ENCODE measurements at places on chromosomes 4 and X.

GRCh38 chr4:177128306-177128705, 181.4 kb upstream of the NEIL3 start:
- no peak for DNase-seq

GRCh38 chr4:158008551-158009218, 164.1 kb downstream of the GASK1B start:
- DNase-seq = no peak

DNA sequence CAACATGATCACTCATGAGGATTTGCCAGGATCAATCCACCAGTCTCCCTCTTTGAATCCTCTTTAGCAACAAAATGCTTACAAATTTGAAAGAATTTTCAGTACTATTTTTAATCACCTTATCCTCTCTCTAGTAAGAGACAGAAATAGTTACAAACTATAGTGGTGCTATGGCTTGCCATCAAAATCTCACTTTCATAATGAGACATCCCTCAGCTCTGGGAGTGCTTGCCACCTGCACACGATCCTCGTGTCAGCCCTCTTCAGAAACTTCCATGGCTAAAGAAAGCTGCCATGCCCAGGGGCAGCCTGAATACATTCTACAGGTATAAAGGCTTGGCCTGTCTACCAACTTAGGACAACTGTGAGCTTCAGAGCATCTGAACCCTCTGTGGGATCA, 5.1 kb upstream of the DHX15 start:
- no peak for DNase-seq

DNA sequence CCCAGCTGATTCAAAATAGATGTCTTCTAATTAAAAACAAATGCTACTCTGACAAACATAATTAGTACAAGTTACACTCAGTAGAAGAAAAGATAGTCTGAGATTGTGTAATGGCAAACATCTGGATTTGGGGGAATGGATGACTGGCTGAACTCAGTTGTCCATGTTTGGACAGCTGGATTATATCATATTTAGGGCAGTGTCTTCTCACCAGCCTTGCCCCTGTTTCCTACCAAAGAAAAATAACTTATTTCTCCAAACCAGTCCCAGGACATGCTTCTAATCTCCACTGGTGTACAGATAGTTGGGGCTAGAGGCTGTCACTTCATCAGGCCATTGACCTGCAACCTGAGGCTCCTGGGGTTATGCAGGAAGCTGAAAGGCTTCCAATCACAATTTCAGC, 237.3 kb downstream of the USP46 start:
- DNase-seq = no peak

DNA sequence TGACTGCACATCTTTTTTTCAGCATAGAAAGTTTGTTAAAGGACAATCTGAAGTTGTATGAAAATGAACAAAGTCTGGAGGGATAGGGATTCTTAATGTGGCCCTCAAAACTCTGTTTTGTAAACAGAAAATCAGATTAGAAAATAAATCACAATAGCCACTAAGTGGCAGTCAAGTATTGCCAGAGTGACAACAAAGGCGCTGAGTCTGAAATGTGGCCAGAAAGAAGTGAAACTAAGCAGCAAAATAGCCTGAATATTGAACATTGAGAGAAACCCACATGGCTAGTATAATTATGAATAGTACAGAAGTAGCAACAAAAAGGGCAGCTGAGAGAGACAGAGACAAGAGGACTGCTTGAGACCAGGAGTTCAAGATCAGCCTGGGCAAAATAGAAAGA, 81.1 kb upstream of the CT45A1 start:
- DNase-seq = no peak

DNA sequence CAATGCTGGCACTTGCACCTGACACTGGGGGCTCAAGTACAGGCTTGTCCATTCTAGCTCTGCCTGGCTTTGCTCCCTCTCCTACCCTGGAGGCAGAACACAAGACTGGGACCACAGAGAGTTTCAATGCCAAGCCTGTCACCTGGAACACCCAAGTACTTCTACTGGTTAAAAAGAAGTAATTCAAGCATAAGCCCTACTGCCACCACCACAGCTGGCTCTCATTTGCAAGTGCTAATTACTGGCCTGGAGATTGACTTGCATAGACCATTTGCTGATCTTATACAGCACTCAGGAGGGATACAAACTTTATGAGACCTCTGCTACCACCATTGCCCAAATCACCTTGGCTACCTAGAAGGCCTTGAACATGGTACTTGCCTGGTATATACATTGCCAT, 1550.9 kb downstream of the C4orf33 start:
- no peak for DNase-seq

- DNase-seq = no peak
These were observed 113.6 kb downstream of the KDR start for GRCh38 chr4:55011761-55012160.

DNA sequence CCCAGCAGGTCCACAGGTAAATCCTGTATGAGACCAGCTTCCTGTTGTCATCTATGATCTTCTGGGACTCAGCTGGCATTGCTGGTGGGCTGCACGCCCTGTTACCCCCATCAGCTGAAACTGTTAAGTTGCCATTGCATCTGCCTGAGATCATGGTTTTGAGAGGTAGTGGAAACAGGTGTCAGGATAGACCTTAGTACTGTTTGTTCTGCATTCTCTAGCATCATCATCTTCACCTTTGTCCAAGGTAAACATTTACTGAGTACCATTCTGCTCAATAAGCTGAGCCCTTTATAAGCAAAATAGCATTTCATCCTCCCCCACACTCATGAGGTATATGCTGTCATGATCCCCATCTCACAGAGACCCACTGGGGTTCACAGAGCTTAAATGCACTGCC, 42.9 kb upstream of the PROM1 start:
- DNase-seq = no peak

DNA sequence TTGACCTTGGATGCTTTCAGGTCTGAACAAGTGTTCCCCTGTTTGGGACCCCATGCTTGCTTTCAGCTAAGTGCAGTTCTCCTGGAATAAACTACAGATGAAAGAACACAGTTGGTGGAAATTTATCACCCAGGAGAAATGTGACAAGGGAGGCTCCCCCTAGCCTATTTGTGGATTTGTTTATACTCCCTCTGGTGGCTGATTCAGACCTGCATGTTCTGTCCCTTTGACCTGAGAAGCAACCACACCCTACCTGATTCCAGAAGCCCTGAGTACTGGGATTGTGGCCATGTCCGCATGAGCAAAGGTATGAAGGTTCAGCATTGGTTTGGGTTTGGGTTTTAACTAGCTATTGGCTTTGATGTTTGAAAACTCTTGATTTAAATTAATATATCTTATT, 440.9 kb downstream of the MID1IP1 start:
- DNase-seq = no peak

DNA sequence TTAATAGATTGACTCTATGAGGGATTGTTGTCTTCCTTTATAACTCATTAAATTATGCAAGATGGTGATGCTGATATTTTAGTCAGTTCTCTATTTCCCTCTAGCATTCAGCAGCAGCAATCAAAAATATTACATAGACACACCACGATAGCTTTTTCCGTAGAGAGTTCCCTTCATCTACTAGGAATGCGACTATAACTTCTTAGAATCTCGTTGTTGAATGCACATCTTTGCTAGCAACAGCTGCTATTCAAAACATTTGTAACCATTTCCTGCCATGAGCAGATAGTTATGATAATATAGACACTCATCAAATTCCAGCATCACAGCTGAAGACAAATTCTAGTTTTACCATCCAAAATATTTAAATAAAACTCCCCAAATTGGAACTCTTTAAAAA, 147.4 kb upstream of the FGF13 start:
- no peak for DNase-seq
